ENCODE measurements at places on chromosomes 4 and X.

DNA sequence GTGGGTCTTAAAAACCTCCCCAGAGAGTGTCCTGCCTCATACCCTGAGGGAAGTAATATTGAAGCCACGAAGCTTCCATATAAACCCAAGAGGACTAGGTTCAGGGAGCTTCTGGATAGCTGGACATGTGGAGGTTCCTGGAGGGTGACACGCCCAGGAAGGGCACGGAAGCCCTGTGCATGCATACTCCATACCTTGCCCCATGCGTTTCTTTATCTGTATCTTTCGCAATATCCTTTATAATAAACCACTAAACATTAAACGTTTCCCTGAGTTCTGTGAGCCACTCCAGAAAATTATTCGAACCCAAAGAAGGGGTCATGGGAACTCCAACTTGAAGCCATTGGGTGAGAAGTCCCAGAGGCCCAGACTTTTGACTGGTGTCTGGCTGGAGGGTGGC is 45.7 kb upstream of the HPF1 start:
- DNase-seq = no peak

DNA sequence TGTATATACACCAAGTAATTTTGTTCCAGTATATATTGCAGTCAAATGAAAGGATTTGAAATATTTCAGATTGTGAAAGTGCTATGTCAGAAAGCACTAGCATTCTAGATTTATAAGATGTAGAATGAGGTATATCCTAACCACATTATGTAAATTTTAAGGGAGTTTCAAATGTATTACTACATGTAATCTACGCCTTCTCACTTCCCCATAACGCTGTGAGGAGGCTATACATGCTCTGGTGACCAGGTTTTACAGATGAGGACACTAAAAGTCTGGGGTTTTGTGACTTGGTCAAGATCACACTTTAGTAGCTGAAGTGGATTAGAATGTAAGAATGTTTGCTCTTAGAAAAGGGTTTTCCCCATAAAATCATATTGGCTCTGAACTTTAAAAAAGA is 8.1 kb downstream of the ENPEP start:
- DNase-seq = no peak

DNA sequence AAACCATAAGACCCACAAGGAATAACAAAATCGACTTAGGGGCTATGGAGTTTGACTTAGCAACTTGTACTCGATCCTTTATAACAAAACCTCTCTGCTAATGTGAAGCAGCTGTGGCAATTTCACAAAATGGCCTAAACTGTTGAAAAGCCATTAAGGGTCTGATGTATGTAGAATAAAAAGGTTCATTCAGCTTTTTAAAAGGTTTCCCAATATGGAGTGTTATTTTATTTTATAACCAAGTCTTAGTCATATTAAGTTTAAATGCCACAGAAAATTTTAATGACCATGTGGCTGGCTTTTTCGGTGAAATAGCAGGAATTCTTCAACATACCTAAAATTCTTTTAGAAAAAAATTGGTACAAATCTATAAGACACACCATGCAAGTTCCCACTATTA is 291.8 kb upstream of the HAND2 start:
- DNase-seq = no peak

DNA sequence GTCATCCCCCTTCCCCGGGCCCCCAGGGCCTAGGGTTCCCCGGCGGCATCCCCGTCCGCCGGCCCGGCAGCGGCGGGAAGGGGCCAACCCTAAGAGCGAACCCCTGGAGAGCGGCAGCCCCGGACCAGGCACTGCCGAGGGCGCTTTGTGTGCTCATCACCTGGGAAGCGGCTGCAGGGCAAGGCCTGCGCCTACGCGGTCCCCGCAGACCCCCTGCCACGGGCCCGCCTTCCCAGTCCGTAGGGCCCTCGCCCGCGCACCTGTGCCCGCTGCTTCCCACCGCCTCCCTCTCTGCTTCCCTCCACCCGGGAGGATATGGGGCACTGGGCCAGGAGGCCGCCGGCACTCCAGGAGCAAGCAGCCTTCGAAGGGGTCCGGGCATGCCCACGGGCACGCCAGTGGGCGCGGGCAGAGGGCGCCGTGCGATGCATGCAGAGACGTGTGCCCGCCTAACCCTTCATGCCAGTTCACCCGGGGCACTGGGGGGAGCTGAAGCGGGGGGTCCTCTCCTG is 2.6 kb downstream of the FLNA start:
- no peak for DNase-seq

DNA sequence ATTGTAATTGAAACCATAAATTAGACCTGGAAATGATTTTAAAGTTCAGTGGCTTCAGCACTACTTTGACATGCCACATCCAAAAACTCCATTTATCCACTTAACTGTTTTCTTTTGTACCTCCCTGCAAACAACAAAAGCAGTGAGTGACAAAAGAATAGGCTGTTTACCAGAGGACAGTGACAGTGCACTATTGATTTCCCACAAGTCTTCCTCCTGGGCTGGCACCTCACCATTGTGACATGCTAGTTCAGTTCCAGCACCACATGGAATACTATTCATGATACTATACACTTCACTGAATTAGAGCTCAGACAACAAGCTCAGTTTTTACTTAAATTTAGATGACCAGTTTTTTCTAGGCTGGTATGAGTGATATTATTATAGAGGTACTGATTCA is 29.3 kb downstream of the MOSPD2 start:
- DNase-seq = no peak

DNA sequence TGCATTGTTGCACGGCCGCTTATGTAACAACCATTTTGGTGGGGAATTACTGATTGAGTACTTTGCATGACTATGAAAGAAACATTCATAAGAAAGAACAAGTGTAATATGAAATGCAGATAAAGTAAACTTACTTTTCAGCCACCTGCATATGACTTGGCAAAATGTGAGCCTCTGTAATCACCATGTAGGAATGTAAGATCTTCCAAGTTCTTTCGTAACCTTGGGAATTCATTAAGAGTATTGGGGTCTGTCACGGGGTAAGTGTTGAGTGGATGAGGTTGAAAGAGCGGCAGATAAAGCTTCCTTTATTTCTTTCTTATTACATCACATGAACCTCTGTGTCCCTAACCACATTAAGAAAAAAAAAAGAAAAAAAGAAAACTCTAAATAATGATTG is 348.5 kb upstream of the NR3C2 start:
- no peak for DNase-seq

GRCh38 chrX:96721354-96721753 is 36.7 kb downstream of the DIAPH2 start:
- no peak for DNase-seq

GRCh38 chr4:7387925-7388324 is 46.8 kb downstream of the PSAPL1 start:
- DNase-seq = no peak

DNA sequence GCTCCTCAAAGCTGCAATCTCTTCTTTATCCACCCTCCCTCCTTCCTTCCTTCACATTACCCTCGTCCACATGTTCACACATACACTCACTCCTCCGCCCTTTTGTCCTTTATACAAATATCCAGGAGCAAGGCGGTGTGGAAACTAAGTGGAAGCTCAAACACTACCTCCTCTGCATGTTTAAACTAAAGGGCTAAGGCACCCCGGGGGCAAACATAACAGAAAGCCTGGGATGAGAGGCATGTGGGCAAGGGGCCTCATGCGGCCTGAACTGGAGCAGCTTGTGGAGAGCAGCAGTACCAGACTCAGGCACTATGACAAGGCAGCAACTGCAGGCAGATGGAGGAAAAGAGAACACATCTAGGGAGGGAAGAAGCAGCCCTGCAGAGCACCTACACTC is 9.5 kb downstream of the MAB21L2 start:
- no peak for DNase-seq

GRCh38 chrX:124548571-124548970 is 202.2 kb downstream of the SH2D1A start:
- DNase-seq = no peak

GRCh38 chrX:106906361-106906760 is 3.2 kb upstream of the RIPPLY1 start:
- DNase-seq = no peak

- no peak for DNase-seq
Measured at GRCh38 chrX:12867685-12868084, 813 bp downstream of the TLR7 start.

GRCh38 chr4:143435955-143436354 is 77.5 kb upstream of the SMARCA5 start:
- no peak for DNase-seq
